ENCODE measurements at places on chromosomes 12 and 14.

GRCh38 chr12:64544371-64545080 lies 65.8 kb upstream of the RASSF3 start:
- DNase-seq = no peak

DNA sequence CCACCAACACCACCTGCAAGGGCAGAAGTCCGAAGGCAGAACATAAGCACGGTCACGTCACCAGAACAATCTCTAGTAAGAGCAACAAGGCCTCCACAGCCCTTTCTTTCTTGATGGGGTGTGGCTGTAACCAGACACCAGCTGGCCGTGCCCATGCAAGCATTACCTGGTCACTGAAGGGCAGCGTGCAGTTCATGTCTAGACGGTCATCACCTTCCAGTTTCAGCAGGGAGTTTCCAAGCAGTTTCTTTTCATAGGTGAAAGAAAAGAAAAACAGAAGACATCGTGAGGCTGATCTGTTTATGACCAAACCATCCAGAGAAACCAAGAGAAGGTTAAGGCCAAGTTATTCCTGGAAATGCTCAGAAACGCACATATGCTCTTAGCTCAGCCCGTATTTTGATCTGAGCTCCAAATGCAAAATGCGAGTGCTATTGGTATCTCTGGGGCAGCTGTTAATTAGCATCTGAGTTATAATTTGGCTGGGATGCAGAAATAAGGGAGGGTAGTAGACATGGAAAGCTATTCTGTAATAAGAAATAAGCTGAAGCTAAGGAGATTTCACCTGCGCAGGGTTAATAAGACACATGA lies 42.5 kb downstream of the PRKAB1 start:
- DNase-seq = no peak

GRCh38 chr12:112018571-112019237 lies 5.5 kb downstream of the ERP29 start:
- no peak for DNase-seq

DNA sequence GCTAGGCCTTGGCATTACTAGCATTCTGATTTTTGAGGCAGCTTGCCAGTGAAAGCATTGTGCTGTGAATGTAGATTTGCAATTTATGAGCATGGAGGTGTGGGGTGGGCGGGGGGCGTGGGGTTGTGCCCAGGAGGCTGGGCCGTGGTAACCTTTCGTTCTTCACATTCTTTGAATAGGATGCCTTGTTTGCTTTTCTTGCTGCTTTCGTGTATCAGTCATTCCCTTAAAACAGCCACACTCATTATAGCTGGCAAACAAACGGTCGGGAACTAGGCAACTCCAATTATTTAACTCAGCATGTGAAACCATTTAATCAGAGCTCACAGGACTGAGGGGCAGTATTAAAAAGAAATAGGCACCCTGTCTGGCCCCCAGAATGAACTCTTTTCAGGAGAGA lies 115.9 kb upstream of the PELI2 start:
- DNase-seq = no peak

DNA sequence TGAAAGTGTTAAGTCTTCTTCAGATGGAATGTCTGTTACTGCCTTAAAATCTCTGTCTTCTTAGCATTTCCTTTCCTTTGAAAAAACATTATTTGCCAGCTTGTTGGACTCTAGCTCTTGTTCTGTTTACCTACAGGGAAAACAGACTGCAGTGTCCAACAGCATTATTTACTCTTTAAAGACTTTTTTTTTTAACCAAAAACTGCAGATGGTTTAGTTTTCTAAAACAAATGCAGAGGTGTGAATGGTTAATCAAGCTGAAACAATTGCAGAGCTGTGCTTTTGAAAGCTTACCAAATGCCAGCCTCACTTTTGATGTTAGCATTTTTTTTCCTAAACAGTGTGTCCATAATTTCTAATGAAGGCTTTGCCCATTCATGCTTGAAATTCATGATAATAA lies 323.3 kb downstream of the TMEM117 start:
- no peak for DNase-seq

DNA sequence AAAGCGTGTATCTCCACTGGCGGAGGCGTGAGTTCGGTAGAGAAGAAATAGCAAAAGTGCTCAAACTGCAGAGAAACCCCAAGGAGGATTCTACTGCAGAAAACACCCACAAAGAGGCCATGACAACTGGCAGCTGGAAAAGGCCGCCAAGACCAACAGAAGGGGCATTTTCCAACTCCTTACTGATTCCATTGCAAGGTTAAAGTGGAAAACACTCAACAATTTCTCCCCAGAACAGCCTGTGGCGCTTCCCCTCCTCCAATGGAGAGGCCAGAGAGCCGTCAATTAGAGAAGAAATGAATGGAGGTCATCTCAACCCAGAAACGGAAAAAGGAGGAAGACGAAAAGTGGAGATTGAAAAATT lies 618 bp upstream of the ANKRD52 start:
- DNase-seq = no peak
